ENCODE measurements at places on chromosomes 3 and 15.
A peak's percentile ranks its signal among the peaks of the same experiment; 100 is the strongest.

DNA sequence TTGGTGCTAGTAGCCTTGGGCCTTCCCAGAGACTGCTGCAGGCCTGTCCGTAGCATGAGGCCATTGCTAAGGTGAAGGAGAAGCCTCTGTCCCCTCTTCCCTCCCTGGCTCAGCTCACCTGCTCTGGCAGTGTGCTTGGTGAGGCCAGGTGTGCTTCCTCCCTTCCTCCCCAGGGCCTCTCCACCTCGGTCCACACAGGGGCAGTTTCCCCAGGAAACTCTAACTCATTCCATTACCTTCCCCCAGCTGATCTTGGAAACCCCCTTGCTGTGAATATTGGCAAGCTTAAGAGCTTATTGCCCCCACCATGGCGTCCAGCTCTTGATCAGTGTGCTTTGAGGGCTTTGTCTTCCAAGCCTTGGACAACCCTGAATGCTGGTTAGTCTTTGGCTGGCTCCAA lies 52.7 kb downstream of the ZNF445 start:
- DNase-seq, result no peak

DNA sequence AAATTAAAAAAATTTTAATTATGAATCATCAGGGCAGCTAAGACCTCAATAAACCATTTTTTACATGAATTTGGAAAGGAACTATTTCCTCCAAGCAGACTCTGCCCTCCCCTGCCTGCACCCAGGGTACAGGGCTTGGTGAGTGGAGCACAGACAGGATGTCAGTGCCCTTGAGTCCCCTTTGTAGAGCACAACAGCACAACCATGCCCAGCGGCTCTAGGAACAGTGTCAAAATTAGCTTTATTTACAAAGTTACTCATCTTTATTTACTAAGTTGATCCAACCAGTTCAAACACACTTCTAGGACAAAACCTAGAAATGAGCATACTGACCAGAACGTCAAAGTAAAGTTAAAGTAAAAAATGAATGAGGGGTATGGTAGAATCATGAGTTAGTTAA lies 90.6 kb upstream of the TSC22D2 start:
- DNase-seq, result no peak

GRCh38 chr3:72288955-72289691 lies 504.2 kb upstream of the PROK2 start:
- no peak for DNase-seq

- DNase-seq, result no peak
These were observed 111.1 kb upstream of the HACD2 start for GRCh38 chr3:123695731-123696640.

DNA sequence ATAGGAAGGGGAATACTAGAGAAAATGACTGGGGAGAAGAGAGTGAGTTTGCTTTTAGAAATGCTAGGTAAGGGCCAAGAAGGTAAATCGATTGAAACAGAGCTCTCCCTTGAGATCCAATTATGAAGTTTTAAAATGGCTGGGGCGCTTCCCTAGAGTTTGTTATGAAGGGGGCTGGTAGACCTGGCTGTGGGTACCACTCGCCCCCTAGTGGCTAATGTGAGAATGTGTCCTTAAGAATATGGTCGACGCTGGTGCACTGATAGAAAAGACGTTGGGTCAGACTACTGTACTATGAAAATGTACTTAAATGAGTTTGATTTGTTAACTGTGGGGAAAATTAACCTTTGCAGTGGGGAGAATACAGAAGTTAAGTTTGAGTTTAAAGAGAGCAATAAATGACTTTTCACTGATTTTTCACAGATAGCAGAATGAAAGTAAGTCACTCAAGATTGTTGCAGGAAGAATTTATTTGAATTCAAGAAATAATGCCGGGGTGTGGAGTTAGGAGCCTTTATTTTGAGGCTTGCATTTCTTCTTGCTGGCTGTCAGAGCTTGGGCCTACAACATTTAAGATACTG lies 9.2 kb downstream of the TMPRSS7 start:
- DNase-seq, result peak; percentile 1

- no peak for DNase-seq
These were observed 41.2 kb upstream of the IGSF10 start for GRCh38 chr3:151501923-151502632.

DNA sequence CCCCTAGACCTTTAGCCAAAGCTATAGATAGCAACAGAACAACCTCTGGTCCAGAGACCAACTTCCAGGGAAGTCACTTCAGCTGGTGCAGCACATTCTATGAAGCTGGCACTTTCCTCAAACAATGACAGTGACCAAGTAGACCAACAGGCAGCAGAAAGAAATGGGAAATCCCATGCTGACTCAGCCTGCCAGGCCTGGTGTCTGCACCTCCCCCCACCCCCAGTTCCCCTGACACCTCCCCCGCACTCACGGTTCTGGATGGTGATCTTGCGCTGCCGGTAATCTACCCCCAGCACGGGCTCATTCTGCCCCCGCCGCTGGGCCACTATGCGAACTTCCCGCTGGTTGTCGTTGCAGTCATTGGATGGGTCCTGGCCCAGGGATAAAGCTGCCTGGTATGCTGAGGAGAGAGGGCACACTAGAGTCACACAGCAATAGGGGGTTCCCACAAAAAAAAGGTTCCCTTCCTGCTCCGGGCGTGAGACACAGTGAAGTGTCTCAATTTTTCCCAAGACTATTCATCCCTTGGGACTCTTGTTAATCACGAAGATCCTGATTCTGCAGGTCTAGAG lies 17.0 kb downstream of the ILDR1 start:
- no peak for DNase-seq

- no peak for DNase-seq
These were observed 174.9 kb upstream of the SNTN start for GRCh38 chr3:63477494-63478129.

DNA sequence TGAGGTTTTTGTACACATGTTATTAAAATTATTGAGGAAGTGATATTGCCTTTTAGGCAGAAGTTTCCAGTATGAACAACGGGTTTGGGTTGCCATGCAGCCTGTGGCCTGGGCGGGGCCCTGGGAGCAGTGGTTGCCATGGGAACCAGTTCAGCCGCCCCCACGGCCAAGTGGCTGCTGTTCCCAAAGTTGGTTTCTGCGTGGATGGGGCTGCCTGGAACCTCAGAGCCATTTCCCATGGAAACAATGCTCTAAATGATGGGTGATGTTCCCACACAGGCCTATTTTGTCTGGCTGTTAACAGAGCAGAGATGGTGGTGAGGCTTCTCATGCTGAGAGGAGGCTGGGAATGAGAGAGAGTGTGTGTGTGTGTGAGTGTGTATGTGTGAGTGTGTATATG lies 19.5 kb downstream of the MRAS start:
- DNase-seq, result no peak

GRCh38 chr3:45347315-45348000 lies 40.9 kb upstream of the LARS2 start:
- no peak for DNase-seq

GRCh38 chr3:184380627-184381260 lies 890 bp downstream of the CHRD start:
- DNase-seq, result no peak

GRCh38 chr3:99862208-99862607 lies 44.5 kb downstream of the CMSS1 start:
- no peak for DNase-seq

- no peak for DNase-seq
These were observed 133.4 kb downstream of the CHST2 start for GRCh38 chr3:143252931-143253330.

- DNase-seq, result no peak
These were observed 23.2 kb downstream of the SENP8 start for GRCh38 chr15:72141171-72142084.

DNA sequence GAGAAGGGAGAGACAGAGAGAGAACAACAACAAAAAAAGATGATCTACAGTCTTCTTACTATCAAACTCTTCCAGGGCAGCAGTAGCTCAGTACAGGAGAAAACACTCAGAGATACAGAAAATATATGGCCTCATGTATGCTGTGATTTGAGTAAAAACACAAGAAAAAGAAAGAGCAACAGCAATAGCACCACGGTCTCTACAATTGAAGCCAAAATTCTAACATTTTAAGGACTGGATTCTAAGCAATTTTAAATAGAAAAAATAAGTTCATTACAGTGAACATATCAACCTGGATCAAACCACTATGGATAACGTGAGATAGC lies 43.5 kb upstream of the ALCAM start:
- DNase-seq, result no peak

DNA sequence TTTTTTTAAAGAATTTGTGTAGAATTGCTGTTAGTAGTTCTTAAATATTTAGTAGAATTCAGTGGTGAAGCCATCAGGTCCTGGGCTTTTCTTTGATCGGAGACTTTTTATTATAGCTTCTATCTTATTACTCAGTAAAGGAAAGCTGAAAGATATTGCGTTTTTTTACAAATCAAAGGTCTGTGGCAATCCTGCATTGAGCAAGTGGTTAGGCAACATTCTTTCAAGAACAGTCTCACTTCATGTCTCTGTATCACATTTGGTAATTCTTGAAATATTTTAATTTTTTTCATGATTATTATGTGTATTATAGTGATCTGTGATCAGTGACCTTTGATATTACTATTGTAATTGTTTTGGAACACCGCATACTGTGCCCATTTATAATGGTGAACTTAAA lies 140.8 kb downstream of the UNC13C start:
- no peak for DNase-seq

DNA sequence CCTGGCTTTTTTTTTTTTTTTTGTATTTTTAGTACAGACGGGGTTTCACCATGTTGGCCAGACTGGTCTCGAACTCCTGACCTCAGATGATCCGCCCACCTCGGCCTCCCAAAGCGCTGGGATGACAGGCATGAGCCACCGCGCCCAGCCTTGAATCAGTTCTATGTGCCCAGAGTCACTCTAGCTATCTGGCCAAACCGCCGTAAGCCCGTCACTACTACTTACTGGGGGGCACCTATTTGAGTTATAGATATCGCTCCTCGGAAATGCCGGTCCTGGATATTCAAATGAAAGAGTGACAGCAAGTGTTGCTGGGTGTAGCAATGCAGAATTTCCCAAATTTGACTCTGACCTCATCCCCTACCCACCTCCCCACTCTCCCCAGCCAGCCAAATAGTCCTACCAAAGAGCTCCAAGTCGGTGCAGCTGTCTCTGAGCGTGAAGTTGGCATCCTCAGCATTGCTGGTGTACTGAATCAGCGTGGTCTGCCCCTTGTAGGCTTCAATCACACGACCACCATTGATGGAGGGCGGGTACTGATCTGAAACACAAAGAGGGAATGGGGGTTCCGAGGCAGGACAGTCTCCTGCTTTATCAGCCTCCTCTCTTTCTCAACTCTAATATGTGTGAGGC lies 38.1 kb downstream of the MUC20 start:
- DNase-seq, result no peak

GRCh38 chr15:38414357-38414756 lies 39.6 kb upstream of the FAM98B start:
- DNase-seq, result no peak

GRCh38 chr15:65176056-65176455 lies 9.1 kb downstream of the CLPX start:
- no peak for DNase-seq

DNA sequence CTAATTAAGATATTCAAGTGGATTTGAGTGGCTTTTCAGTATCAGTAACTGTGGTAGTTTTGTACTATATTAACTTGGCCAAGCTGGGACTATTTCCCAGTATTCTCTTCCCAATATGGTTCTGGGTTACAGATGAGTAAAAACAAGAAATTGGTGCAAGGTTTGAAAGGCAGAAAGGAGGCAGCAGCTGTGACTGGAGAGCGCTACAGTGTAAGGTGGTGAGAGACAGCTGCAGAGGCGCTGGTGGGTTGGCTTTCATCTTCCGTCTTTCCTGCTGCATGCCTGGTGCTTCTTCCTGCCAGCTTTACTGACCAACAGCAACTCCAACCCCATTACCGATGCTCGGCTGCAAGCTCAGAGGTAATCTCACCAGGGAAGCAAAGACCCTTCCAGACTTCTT lies 9.8 kb downstream of the DPH3 start:
- no peak for DNase-seq

DNA sequence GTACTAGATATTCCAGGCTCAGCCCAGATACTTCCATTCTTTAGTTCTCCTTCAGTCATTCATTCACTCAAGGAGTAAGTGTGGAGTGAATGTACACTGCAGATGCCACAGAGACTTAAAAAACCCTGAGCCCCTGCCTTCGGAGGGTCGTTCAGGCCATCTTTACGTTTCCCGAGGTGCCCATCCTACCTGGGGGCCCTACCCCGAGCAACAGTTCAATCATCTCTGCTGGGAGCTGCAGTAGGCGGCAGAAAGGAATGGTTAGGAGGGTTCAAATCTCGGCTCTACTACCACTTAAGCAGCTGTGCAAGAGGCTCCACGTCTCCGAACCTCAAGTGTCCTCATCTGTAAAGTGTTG lies 613 bp downstream of the SEC13 start:
- no peak for DNase-seq

DNA sequence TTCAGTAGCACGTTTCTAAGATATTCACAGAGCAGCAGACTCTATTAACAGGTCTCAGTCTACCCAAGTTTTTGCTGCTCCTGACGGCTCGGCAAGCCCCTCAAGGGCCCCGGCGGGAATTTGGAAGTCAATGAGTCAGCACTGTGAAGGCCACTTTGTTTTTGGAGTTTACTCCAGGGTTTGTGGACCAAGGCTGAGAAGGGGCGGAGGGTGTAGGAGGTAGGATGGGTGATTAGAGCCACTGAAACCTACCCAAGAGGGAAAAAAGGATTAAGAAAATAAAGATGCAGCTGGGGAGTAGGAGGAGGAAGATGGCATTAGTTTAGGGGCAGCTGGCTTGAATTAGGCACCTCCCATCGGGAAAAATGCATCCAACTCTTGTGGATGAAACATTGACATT lies 87.6 kb downstream of the BDH1 start:
- no peak for DNase-seq

GRCh38 chr3:16399473-16399872 lies 114.0 kb downstream of the RFTN1 start:
- no peak for DNase-seq

DNA sequence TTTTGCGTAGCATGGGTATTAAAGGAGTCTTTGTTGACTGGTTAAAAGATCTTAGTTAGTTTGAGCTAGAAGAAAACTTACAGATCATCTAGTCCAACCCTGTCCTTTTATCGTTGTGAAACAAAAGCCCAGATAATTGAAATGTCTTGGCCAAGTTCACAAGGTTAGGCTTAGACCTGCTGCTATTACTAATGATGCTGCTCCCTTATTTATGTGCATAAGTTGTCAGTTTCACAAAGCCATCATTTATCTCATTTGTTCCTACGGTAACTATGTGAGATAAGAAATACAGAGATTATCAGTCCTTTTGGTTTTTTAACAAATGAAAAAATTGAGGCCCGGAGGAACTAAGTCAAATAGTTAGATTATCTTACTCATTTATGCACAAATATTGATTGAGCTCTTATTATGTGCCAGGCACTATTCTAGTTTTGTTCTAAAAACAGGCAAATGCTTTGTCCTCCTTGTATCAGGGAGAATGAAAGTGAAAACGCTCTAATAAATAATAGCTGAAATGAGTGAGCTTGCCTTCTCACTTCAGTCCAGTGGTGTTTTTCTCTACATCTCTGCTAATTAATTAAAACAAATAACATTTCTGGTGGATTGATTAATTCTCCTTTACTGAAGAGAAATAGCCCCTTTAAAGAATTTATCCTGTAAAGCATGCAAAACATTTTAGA lies 49.1 kb upstream of the TPRG1 start:
- DNase-seq, result no peak

GRCh38 chr3:104578558-104578957 lies 788.2 kb upstream of the ALCAM start:
- DNase-seq, result no peak

GRCh38 chr3:12906141-12906915 lies 65.0 kb upstream of the RPL32 start:
- no peak for DNase-seq

GRCh38 chr3:151431940-151432339 lies 28.9 kb downstream of the IGSF10 start:
- no peak for DNase-seq

GRCh38 chr15:79994615-79995014 lies 23.6 kb upstream of the BCL2A1 start:
- no peak for DNase-seq
